Cardiac muscle cell (in vitro differentiated cells and primary cell): ENCODE measurements at places on chromosomes 13 and 19. TPM values are rescaled to one million over a fixed set of nuclear protein-coding genes. Genes with fewer than 3 reads are reported as not detected.

Gene IRGC
- not detected in 2 replicates for total RNA-seq

Gene MOB3A
- 15.1 and 17.4 TPM in 2 replicates for total RNA-seq

Gene C2CD4C
- total RNA-seq = 4.1 and 5.4 TPM in 2 replicates

- DNase-seq = no peak
Observed at GRCh38 chr13:78655906-78656305, 3.0 kb downstream of the OBI1 start.

- DNase-seq = no peak
Observed at GRCh38 chr19:7790416-7790815, 27.4 kb downstream of the CLEC4M start.

GRCh38 chr13:110306340-110306959 is 507 bp downstream of the COL4A1 start:
- DNase-seq = peak; percentile 51
